Uterus (tissue), 4 donors: ENCODE measurements at places on chromosomes 12 and 14.

- H3K4me1 ChIP-seq, result no peaks in the 10 kb centered on the region
- H3K4me3 ChIP-seq, result no peak overlapping the region
- no peaks in the 10 kb centered on the region for H3K36me3 ChIP-seq
- H3K27ac ChIP-seq, result no peak overlapping the region
- no peaks in the 10 kb centered on the region for H3K27me3 ChIP-seq
- no peak for DNase-seq
Measured at GRCh38 chr12:109943811-109944210, 43.7 kb downstream of the TCHP start.

DNA sequence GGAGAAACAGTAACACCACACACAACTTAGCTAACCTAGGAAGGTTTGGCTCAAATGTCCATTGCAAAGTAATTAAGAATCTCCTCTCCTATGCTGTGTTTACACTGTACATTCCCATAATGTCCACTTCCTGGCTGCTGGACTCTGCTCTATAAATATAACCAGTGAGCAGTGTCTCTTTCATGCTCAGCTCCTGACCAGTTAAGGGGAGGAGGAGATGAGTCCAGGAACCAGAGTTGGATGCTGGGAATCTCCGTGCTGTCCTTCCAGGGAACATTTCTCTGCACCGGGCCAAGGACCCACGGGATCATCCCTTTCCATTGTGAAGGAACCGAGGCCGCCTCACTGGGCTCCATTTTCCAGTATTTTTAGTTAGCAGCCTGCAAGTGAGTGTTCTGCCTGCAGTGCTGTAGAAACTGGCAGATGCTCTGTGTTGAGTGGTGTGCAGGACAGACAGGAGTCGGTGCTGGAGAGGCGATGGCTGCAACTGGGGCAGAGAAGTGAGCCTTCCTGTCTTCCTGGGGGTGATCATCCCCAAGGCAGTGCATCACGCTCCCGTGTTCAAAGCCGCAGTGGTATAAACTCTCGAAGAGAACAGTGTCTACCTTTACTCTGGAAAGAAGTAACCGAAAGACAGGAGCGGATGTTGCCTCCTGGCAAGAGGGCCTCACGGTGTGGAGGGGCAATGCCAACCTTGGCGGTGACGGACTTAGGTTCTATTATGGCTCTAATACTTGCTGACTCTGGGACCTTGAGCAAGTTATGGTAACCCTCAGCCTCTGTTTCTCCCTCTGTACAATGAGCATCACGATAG is 195.5 kb downstream of the CACNA1C start:
- peaks cover 16% of the 10 kb centered on the region for H3K4me1 ChIP-seq
- no peak for DNase-seq
- no peak overlapping the region for H3K4me3 ChIP-seq
- H3K27me3 ChIP-seq, result no peaks in the 10 kb centered on the region

DNA sequence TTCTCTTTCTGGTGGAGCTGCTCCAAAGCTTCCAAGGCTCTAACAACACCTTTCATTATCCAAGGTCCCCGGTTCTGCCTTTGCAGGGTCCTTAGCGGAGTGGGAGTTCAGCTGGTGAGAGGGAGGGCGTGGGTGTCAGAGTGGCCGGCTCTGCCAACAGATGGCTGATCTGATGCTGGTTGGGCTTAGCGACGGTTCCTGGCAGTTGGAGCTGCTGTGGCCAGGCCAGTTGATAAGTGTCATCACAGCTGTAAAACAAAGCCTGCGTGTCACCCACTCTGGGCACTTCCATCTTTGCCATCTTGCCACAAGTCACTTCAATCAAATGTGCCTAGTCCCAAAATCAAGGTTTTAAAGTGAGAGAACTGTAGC is 36.3 kb downstream of the RIN3 start:
- H3K4me3 ChIP-seq, result no peak overlapping the region
- peak overlapping the region; percentile 71 for H3K27ac ChIP-seq
- no peak for DNase-seq
- no peaks in the 10 kb centered on the region for H3K4me1 ChIP-seq
- H3K27me3 ChIP-seq, result no peaks in the 10 kb centered on the region

- no peak overlapping the region for H3K4me3 ChIP-seq
- H3K27me3 ChIP-seq, result no peaks in the 10 kb centered on the region
- no peaks in the 10 kb centered on the region for H3K4me1 ChIP-seq
- no peak overlapping the region for H3K27ac ChIP-seq
- H3K36me3 ChIP-seq, result no peaks in the 10 kb centered on the region
Measured at GRCh38 chr12:2570562-2570961, 224.2 kb upstream of the FKBP4 start.
